Neural crest cell (in vitro differentiated cells): ENCODE measurements at places on chromosomes 5 and 9.

DNA sequence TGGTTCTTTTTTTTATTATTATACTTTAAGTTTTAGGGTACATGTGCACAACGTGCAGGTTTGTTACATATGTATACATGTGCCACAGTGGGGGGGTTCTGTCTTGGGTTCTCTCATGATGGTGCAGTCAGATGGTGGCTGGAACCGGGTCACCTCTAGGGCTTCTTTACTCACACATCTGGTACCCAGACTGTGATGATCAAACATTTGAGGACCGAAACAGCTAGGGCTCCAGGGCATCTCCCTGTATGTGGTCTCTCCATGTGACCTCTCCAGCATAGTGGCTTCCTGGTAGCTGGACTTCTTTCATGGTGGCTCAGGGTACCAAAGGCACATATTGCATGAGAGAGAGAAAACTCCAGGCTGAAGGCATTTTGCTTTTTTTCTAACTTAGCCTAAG lies 9.8 kb upstream of the CRHBP start:
- DNase-seq = no peak

DNA sequence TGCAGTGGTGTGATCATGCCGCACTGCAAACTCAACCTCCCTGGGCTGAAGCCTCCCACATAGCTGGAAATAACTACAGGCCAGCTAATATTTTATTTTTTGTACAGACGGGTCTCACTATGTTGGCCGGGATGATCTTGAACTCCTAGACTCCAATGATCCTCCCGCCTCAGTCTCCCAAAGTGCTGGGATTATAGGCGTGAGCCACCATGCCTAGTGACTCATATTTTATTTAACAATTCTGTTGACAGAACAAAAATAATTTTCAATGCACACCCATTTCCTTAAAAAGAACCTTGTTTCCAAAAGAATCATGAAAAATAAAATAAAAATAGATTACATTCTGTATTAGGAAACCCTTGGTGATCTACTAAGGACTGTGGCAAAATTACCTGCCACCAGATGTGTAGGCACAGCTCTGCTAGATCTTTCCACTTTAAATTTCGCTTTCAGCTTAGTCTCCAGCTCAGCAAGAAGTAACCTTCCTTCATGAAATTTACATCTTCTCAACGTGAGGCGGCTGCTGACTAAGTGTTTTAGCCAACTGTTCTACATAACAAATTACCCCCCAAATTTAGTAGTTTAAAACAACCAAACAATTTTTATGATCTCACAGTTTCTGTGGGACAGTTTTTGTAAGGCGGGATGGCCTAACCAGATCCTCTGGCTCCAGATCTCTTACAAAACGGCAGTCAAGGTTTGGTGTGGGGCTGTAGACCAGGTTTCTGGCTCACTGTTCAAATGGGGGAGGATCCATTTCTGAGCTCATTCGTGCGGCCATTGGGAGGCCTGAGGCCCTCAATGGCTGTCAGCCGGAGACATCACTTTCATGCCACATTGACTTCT lies 32.6 kb upstream of the GOLPH3 start:
- DNase-seq = no peak

DNA sequence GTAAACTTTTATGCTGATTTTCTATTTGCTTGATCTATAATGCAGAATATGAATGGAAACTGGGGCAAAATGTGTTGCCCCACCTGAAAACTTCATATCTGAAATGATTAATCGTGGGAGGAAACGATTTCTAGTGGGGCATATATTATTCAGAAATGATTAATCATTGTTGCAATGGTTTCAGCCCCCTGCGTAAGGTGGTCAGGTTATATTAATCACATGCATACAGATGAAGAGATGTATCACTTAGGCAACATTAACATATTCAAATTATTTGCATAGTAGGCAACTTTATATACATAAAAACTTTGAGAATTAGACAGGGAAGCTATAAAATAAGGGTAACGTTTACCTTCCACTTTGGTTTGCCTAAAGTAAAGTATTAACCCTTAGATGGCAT lies 49.8 kb downstream of the LSM11 start:
- no peak for DNase-seq

DNA sequence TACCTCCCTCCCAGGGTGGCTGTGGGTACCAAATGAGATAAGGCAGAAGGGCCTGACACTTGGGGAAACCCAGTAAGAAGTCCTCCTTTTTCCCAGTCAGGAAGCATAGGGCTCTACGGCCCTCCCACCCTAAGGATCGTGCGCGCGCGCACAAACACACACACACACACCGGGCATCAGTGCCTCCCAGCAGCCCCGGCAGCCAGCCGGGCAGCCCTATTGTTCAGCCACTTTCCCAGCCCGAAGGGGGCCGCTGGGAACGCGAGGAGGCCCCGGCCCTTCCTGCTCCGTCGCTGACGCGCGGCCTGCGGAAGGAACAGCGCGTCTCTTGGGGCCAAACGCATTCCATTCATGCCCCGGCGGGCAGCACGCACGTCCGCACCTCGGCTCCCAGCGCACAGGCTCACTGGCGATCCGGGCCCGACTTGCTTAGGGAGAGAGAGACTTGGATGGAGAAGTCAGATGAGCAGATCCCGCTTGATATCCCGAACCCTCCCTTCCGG lies 22.6 kb downstream of the DUSP1 start:
- no peak for DNase-seq

DNA sequence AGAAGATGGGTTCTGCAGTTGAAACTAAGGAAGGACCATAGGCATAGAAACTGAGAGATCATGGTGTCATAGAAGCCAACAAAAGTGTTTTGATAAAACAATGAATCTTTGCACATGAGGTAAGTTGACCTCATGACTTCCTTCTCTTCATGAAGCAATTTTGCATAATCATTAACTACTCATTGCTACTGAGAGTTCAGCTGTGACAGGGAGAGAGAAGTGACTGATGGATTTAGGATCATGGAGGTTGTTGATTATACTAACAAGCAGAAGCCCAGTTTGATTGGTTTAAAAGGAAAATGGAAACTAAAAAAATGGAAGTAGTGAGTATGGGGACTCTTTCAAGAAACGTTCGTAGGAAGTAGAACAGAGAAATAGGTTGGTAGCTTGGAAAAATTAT lies 51.2 kb downstream of the PARP8 start:
- no peak for DNase-seq

DNA sequence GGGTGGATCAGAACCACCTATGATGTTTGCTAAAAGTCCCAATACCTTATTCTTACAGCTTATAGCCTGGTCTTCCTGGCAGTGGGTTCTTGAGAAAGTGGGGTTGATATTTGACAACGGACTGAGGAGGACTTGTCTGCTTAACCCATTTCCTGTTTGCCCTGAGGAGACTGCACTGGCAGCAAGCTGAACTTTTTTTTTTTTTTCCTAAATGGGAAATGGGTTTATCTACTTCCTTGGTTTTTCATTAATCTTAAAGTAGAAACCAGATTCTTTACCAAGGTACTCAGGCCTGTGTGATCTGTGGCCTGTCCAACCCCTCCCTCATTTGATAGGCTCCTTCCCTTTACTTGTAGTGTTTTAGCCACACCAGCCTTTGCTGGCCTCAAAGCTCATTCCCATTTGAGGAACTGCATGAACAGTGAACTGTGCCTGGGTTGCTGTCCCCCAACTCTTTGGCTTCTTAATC lies 47.1 kb downstream of the C9orf57 start:
- DNase-seq = no peak

DNA sequence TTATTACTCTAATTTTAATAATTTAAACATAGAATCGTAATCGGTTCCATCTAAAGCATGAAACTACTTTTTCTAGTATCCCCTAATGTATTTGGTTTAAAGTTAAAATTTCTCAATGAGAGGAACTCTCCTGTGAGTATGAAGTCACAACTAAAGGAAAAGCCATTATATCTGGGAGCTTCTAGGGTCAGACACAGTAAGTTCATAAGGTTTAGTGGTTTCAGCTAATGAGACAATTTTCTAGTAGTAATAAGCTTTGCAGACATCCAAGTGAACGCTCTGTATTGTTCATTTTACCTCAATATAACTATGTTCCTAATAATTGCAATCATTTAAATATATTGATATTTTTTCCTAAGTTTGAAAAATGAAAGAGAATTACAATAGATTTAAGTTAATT lies 364.4 kb upstream of the CDH9 start:
- DNase-seq = no peak

DNA sequence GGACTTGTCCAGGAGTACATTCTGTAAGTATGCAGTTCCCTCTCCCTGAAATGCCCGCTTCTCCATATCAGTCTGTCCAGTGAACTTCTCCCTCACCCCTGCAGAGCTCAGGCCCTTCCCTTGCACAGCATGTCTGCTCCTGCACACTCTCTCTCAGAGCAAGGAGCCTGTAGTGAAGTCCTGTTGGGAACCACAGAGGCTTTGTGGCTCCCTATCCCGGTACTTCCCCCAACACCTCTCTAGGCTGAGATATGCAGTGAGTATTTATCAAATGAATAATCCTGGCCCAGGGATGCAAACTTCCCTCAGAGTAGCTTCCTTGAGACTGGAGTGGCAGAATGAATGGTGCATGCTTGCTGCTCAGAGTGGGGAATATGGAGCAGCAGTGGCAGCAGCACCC lies 48.8 kb downstream of the POC5 start:
- DNase-seq = no peak

- no peak for DNase-seq
Observed at GRCh38 chr9:8750639-8751051, 951.1 kb upstream of the DMAC1 start.

- no peak for DNase-seq
Observed at GRCh38 chr5:135075621-135076020, 41.6 kb upstream of the PITX1 start.

GRCh38 chr9:99432075-99432474 lies 210.0 kb downstream of the SEC61B start:
- no peak for DNase-seq

DNA sequence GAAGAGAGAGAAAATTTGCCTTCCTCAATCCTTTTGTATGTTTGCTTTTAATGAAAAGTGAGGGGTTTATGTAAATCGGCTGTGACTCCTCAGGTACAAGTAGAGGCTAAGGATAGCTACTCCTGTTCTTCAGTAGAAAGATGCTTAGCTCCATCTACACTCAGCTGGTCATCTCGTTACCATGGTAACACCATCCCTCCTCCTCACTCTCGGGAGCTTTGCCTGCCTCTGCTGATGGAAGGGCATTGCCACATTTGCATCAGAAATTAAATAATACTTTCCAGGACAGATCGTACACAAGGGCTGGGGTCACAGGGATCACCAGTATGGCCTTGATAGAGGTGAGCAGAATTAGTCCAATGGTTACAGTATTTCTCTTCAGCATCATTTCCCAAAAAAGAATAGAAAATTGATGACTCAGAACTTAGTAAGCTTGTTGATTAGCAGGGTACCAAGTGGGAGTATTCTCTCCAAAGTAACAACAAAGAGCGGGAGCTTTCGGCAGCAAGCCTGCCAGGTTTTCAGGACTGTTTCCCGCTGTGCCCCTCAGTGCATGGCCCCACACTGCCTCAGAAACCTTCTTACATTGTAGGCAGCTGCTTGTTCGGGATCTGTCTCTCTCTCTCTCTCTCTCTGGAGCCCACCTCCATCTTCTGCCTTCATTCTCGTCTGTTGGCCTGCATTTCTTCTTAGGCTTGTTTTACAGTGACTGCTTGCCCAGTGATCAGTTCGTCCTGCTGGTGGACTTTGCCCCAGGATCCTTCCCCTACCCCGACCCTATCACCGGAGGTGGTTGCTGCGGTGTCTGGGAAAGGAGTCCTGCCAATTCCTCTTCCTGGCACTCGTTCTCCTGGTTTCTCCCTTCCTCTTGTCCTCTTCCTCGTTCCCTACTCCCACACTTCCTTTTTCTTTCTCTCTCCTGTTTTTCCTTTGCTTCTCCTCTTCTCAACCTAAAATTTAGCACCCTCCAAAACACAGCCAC lies 51.9 kb upstream of the SNAPC3 start:
- no peak for DNase-seq

GRCh38 chr9:75979362-75979761 lies 88.9 kb downstream of the PCSK5 start:
- no peak for DNase-seq

GRCh38 chr5:1874348-1874747 lies 8.4 kb downstream of the IRX4 start:
- DNase-seq = no peak

DNA sequence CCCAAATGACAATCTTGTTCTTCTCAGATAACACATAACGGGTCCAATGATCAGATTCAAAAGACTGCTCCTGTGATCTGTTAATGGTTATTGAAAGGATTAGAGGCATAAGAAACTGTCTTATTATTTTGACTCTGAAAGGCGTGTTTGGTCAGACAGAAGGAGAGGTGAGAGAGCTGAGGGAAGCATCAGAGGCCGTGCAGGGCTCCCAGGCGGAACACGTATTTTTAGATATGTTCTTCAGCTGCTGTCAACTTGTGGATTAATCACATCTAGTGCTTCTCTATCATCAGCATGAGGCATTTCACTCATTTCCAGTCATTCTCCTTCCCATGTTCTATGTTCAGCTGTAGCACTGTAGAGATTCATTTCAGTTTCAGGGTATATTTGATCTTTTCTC lies 199.8 kb downstream of the MAPKAP1 start:
- DNase-seq = no peak

- no peak for DNase-seq
Observed at GRCh38 chr9:89470224-89470839, 27.6 kb downstream of the SEMA4D start.

DNA sequence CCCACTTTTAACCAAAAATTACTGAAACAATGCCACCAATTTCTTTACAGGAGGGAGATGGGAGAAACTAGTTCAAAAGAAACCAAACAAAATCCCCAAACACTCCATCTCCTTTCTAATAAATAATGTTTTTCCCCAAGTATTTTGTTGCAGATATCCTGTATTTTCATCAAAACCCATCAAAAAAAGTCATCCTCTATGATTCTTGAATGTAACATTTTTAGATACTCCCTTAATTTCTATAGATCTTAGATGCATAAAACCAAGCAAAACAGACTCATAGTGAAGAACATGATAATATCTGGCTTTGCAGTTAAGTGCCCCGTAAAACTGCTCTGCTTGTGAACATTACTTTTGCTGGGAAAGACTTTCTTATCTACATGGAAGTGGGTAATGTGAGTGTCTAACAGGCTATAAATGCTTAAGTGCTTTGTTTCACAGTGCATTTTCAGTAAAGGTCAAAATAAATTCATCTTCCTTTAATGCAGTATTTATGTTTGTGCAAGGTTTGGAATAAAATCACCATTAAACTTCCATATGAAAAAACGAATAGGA lies 77.3 kb upstream of the TBCA start:
- DNase-seq = no peak

DNA sequence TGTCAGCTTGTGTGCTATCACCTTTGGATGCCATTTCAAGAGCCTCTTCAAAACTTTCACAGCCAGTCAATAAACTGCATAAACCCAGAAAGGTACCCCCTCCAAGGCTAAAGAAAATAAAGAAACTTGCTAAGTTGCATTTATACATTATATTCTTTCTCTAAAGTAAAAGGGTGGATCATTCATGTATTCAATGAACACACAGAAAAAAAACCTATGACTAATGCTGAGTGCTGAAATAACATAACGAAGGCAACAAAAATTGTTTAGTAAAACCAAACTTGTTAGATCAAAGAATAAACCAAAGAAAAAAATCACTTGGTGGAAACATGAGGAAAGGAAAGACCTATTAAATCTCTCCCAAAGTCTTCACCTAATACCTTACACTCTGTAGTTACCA lies 15.2 kb downstream of the PANK3 start:
- DNase-seq = no peak
